ENCODE measurements at places on chromosomes 6 and 20.

- DNase-seq, result no peak
Measured at GRCh38 chr6:6951355-6951754, 156.4 kb upstream of the RREB1 start.

- no peak for DNase-seq
Measured at GRCh38 chr6:168928012-168928411, 325.6 kb downstream of the THBS2 start.

GRCh38 chr6:170500955-170501590 is 52.0 kb downstream of the PSMB1 start:
- no peak for DNase-seq

GRCh38 chr20:38139977-38140753 is 24.9 kb downstream of the TGM2 start:
- peak; percentile 50 for DNase-seq

GRCh38 chr6:128712898-128713297 is 170.0 kb upstream of the LAMA2 start:
- DNase-seq, result no peak

GRCh38 chr6:50966532-50966931 is 147.9 kb downstream of the TFAP2B start:
- no peak for DNase-seq

GRCh38 chr6:68087399-68088133 is 547.5 kb upstream of the ADGRB3 start:
- DNase-seq, result no peak

DNA sequence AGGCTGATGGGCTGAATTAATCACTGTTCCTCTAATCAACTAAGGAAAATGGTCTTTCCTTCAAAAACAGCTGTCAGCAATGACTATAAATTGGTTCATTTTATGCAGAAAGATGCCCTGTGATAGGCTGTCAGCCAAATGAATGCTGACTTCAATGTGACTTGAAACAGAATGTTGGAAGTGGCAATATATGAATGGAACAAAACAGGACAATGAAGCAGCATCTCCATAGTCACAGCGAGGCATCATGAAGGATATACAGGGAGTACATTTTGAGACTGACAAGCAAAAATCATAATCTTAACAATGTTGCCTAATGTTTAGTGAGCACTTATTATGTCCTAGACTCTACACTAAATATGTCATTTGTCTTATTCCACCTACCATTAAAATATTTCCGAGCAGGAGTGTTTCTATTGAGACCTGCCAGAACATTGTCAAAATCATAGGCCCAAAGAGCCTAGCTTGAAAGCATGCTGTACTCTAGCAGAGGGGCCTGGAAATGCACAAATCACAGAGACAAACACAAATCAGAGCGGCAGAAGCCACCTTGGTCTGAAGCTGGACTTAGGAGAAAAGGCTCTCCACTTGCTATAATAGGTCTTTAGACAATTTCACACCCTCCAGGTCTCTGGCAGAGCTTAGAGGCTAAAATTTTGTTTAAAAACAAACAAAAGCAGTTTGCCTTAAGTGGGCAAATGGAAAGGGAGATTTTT is 63.3 kb downstream of the FAM50B start:
- no peak for DNase-seq

- DNase-seq, result no peak
Measured at GRCh38 chr6:147297663-147298316, 93.6 kb downstream of the STXBP5 start.

DNA sequence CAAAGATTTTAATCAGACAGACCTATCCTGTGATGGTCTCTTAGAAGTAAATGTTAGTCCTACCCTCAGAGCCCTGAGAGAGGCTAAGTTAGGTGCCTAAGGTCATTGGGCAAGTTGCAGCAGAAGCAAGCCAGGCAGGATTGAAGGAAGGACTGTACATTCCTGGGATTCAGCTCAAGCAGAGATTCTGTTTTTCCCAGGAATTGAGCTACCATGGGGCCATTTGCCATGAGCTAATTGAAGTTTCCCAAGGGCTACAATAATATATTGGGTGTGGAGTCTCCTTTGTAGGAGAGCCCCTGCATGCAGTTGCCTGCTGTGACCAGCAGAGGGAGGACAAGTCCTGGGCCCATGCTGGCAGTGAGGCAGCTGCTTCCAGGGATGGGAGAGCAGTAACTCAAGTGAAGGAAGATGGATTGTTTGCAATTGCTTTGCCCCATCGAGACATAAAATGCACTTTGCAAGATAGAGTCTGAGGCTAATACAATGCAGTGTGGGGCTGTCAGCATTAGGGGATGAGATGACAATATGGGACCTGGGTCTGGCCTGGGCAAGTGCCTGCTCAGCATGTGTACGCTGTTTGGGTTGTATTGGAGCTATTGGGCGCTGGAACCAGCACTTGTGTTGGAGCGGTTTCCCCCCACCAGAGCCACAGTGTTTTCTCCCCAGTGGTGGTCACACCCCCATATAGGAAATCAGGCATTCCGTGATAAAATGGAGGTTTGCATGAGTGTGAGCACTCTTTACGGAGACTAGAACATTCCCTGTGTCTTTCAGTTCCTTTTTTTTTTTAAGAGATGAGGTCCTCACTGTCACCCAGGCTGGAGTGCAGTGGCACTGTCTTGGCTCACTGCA is 27.9 kb downstream of the DNMT3B start:
- DNase-seq, result peak; percentile 84

GRCh38 chr6:103344554-103345163 is 1515.1 kb downstream of the HACE1 start:
- DNase-seq, result peak; percentile 1

GRCh38 chr6:39128106-39128505 is 13.1 kb upstream of the SAYSD1 start:
- no peak for DNase-seq

DNA sequence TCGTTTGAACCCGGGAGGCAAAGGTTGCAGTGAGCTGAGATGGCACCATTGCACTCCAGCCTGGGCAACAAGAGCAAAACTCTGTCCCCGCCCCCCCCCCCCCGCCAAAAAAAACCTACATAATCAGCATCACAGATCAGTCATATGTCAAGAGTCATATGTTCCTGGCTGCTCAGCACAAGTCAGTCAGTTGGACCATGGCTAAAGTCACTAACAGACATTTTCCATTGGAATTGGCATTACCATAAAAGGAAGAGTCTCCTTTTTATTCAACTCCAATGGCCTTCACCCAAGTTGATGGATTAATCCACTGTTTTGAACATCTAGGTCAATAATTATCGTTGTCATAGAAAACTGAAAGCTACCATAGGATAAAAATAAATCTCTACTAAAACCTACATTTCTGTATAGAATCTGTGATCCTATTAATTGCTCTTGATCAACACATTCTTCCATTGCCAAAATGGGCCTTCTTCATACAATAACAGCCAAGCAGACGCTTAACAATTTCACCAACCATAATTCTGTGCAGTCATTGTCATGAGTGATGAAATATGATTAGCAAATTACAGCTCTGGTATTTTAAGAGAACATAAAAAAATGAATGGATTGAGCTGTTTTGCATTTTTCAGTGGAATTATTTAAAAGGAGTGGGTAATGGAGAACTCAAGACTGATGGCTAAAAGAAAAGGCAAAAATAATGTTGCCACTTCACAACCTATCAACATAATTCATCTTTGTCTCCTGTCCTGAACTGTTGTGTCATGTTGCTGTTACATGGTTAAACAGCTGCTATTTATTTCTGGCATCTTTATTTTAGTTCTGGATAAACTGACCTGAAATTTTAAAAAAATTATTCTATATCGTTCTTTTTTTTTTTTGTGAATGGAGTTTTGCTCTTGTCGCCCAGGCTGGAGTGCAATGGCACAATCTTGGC is 555.5 kb upstream of the JARID2 start:
- DNase-seq, result no peak

DNA sequence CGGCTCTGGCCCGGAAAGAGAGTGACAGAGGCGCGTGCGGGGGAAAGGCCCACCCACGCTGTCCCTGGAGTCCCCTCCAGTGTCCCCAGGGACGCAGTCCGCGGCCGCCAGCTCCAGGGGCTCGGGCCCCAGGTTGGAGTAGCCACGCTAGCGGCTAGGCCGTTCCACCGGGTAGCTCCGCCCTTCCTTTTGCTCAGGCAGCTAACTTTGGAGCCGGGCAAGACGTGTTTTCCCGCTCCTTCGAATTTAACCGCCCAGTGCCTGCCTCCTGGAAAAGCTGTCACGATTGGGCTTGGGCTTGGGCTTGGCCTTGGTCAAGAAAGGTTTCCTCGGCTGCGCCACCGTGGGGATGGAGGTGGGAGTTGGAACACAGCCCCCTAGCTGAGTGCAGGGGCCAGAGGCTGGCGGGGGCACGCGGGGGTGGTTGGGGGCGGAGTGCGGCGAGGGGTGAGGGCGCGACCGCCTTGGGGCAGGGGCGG is 4.7 kb downstream of the LINC00237 start:
- DNase-seq, result peak; percentile 75

DNA sequence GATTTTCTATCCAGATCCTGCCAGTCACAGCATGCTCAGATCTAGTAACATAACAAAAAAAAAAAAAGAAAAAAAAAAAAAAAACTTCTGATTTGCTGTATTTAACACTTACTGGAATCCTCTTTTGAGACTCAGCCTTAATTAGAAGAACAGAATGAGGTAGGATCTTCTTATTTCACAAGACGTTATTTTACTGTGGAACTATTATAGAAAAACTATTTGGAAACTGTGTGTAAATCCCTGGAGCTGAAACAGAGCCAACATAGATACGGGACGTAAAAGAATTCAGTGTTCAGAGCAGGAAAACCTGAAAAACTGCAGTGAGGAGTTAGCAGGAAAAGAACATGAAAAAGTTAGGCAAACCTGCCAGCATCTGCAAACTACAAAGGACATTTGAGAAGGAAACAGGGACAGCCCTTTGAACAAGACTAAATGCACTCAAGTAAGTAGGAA is 3.4 kb upstream of the ZNF217 start:
- DNase-seq, result no peak

- no peak for DNase-seq
Measured at GRCh38 chr6:43990627-43991619, 136.3 kb downstream of the MRPL14 start.

- no peak for DNase-seq
Measured at GRCh38 chr6:129130106-129130505, 247.2 kb downstream of the LAMA2 start.

- DNase-seq, result no peak
Measured at GRCh38 chr20:19660808-19661378, 97.2 kb upstream of the RIN2 start.

- no peak for DNase-seq
Measured at GRCh38 chr6:99780556-99780885, 173.9 kb downstream of the PRDM13 start.

DNA sequence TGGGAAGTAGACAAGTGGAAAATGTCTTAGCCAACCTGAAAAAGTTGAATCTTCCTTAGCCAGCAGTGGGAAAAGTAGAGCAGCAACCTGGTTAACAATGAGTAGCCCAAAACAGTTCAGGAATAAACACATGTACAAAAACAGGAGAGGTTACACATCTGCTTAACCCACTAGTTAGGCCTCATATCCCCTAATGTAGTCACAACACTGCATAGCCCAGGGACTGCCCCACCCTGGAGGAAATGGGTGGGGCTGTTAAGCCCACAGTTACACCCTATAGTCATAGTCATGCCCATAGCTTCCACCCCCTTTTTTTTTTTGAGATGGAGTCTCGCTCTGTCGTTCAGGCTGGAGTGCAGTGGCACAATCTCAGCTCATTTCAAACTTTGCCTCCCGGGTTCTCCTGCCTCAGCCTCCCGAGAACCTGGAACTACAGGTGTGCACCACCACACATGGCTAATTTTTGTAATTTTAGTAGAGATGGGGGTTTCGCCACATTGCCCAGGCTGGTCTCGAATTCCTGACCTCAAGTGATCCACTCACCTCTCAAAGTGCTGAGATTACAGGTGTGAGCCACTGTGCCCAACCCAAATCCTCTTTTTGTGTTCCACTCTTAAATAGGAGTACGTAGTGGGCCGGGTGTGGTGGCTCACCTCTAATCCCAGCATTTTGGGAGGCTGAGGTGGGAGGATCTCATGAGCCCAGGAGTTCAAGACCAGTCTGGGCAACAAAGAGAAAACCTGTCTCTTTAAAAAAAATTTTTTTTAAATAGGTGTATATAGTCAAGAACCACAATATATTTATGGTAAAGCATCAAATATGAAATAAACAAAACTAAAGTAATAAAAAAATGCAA is 24.5 kb downstream of the ILRUN start:
- DNase-seq, result peak; percentile 38

GRCh38 chr6:53282234-53282633 is 66.5 kb downstream of the ELOVL5 start:
- DNase-seq, result no peak

GRCh38 chr20:24955045-24955444 is 6.0 kb downstream of the CST7 start:
- DNase-seq, result no peak

DNA sequence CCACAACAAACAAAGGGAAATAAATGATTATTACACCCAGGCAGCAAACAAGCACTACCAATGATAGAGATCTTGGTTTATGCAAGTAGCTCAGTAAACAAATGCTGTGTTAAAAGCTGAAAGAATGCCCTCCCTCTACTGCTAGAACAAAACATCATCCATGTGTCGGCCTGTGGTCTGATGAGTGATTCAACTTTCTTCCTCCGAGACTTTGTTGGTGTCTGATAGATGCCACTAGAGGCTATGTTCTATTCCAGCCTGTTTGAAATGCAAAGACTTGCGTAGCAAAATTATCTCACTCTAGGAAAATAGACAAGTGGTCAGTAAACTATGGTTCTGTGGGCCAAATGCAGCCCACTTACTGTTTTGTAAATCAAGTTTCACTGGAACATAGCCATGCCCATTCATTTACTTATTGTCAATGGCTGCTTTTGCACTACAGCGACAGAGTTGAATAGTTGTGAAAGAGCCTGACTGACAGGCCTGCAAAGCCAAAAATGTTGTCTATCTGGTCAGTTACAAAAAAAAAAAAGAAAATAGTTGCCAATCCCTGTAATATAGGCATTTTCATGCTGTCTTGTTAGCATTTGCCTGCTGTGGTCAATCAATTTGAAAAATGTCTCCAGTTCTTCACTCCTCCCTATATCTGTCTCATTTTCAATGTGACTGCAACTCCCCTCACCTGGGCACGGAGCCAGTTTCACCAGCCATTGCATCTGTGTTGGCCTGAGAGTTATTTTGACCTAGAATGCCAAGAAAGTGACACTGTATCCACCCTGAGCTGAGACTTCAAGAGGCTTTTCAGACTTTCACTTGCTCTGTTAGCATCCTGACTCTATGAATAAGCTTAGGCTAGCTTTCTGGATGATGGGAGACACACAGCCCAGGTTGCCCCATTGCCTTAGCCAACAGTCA is 544.6 kb upstream of the BTBD3 start:
- DNase-seq, result no peak

GRCh38 chr20:49965781-49966305 is 16.9 kb upstream of the SNAI1 start:
- DNase-seq, result no peak

GRCh38 chr20:19185083-19185482 is 27.4 kb upstream of the SLC24A3 start:
- no peak for DNase-seq

DNA sequence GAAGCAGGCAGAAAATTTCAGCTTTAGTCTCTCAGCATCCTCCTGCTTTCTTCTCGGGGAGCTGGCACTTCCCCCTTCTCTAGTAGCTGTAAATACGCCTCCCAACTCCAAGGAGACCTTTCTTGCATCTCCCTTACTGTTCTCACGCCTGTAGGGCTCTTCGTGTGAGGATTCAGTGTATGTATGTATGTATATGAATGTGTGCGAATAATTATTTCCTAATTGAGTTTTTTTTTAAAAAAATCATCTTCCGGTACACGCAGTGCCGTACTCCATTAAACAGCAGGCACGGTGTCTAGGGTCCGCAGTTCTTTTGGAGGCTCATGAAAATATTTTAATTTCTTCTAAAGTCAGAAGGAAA is 85.4 kb downstream of the HFE start:
- DNase-seq, result peak; percentile 55

- no peak for DNase-seq
Measured at GRCh38 chr6:20481281-20481680, 53.0 kb upstream of the CDKAL1 start.
